GOT3 (cell line): ENCODE measurements at places on chromosomes 12 and 14.

DNA sequence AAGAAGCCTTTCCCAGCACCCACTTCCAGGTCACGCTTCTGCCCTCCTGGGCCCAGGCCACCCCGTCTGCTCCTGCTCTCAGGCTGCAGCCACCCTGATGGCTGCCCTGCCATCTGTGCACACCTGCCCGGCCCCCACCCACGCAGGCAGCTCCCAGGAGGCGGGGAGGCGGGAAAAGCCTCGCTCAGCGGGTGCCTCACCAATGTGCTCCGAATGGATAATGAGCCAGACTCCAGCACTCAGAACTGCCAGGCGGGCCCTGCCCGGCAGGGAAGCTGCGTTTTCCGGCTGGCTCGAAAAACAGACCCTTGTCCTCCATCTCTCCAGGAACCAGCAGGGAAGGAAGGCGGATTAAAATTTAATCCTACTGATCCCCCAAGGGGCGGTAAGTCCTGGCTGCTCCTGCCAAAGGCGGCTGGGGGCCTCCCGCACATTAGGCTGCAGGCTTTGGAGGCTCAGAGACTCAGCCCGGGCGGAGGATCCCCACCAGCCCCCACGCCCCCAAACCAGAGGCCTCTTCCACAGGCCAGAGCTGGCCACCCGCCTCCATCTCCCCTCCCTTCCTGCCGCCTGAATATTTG, 104.0 kb downstream of the NCOR2 start:
- DNase-seq: no peak

DNA sequence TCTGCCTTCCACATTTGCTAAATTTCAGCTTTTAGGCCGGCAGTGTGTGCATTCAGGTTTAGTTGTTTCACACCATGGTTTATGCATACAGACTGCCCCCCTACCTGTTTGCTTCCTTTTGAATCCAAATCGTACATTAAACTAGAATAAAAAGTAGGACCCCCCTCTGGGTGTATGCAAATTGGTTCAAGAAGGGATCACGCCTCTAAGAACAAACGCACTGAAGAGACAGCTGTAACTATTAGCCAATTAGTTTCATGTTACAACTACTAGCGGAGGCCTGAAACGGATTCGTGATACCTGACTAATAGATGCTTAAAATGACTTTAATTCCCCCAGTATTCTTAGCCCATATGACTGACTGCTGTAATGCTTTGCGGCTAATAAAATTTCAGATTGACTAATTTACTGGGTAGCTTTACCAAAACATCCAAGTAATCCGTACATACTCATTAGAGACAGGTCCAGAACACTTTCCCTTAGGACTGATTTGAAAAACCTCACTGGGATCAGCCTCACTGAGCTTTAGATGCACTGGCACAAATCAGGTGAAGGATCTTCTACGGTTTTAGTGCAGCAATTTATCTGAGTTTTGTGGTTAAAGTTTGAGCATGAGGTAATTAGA, 411.8 kb downstream of the NPAS3 start:
- DNase-seq: no peak

DNA sequence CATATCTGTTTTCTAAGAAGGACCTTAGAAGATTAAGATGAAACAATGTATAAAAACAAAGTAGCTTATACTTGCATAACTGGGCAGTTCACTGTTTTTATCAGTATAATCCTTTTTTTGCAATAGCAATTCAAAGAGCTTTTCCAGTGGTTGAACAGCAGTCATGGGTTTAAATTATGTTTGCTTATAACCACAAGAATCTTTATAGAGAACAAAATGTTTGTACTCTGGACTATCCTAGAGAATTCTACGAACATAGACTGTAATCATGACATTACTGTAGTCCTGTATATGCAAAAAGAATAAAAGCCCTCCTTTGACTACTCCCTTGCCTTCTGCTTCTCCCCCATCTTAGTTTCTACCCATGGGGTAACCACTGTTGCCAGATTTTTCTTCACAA, 5.7 kb downstream of the FAM177A1 start:
- DNase-seq: no peak

DNA sequence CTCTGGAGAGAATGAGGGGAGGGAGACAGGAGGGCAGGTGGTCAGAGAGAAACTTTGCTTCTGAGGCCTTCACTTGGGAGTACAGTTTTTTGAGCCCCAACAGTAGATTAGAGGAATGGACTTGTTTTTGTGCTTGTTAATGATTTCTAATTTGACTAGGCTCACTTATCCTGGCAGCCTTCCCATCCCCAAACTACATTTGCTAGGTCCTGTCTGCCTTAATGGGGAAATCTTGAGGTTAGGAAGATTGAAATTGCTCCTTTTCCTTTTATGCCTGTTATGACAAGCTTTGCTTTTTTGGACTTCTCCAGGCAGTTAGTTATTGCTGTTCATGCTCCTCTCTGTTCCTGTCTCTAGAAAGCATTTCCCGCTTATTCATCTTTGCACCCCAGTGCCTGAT, 37.7 kb downstream of the SYNE2 start:
- DNase-seq: no peak

DNA sequence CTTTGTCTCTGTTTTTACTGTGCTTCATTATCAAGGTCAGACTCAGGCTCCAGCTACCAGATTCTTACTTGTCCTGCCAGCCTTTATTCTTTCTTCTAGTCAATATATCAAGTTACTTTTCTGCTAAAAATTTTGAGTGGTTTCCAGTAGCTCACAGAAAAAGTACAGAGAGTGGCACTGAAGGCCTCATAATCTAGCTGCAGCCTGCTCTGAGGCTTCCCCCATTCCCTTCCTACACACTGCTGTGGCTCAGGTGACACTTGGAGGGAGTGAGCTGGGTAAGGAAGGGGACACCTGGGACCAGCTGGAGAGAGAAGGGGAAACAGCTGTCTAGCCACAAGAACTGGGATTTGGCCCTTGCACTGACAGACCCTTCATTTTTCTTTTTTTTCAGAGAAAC, 25.4 kb downstream of the TTC6 start:
- no peak for DNase-seq

- no peak for DNase-seq
Observed at GRCh38 chr12:69524755-69525469, 54.7 kb downstream of the FRS2 start.

- DNase-seq: no peak
Observed at GRCh38 chr14:95237958-95238340, 80.6 kb upstream of the DICER1 start.

DNA sequence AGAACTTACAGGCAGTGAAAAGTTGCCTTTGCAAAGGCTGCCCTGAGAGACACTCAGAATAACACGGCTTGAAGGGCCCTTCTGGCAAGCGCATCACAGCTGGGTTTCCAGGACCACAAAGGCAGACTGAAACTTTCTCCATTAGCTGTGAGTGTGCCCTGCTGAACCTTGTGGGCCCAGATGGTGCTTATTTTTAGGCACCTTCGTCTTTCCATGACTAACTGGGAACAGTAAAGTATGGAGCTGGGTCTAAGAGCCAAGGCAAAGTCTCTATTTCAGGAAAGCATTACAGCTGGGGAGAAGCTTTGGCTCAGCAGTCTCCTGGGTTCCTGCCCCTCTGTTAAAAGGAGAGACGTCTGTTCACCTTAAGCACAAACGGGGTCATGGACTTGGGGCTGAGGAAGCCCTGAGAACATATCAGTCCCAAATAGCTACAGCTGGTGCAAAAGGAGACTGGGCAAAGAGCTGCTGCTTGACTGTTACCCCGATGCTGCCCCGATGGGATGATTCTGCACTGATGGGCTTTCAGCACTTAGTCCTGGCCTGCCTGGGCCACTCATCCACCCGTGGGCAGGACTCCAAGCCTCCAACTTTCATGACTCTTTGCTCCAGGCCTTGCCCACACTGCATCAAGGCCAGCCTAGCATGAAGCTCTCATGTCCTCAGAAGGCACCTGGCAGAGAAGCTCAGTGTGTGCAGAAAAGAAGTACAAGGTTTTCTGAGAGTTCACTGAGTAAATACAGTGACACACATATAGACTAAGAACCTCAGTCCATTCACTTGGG, 248.3 kb downstream of the PHLDA1 start:
- no peak for DNase-seq

DNA sequence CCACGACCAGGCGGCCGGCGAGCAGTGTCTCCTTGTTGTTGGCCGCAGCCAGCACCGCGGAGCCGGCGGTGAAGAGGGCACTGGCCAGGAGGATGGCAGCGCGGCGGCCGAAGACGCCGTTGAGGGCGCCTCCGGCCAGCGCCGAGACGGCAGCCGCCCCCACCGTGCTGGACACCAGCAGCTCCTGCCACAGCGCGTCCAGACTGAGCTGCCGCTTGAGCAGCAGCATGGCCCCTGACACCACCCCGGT, 691 bp downstream of the SLC2A13 start:
- peak; percentile 96 for DNase-seq

- no peak for DNase-seq
Observed at GRCh38 chr14:87813211-87813610, 179.8 kb downstream of the GALC start.

- DNase-seq: no peak
Observed at GRCh38 chr14:24343795-24344660, 4.2 kb upstream of the RIPK3 start.

- no peak for DNase-seq
Observed at GRCh38 chr12:91127751-91128150, 16.5 kb upstream of the LUM start.

DNA sequence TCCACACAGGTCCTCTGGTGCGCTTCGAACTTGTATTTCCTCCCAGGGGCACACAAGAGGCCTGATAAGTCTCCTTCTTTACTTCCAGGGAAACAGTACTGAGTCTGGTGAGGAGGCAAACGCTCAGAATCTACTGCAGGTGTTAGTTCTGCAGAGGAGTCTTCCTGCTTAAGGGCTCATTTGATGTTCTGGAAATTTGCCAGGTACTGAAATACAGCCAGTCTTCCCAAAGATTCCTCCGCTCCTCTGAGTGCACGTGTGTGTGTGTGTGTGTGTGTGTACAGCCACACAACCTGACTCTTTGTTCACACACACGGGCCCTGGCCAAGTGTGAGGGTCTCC, 92.0 kb downstream of the FBXL14 start:
- no peak for DNase-seq

GRCh38 chr14:49582113-49582977, 3.8 kb downstream of the RPS29 start:
- no peak for DNase-seq

DNA sequence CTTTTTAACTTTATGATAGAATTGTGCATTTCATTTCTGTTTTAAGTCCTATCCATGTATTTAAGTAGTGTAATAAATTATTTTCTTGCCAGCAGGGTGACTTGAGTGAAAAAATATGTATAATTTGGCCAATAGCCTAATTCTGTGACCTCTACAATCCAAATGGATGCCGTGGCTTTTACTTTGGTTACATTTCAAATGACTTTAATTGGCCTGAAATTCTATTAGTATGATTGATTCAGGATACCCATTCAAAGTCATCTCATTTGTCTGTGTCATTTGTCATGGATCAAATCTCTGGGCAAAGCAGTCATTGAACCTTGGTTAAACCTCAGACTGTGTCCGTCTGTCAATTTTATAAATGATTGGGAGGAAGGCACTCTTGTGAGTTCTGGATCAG, 29.6 kb downstream of the CRADD start:
- no peak for DNase-seq

- no peak for DNase-seq
Observed at GRCh38 chr12:117818400-117818799, 150.4 kb downstream of the KSR2 start.

- no peak for DNase-seq
Observed at GRCh38 chr14:96091149-96091693, 52.1 kb downstream of the C14orf132 start.

- DNase-seq: no peak
Observed at GRCh38 chr14:104221636-104222369, 83.4 kb downstream of the KIF26A start.
